Left lung (tissue), 14 donors: ENCODE measurements at places on chromosomes 6 and 20. TPM values are rescaled to one million over a fixed set of nuclear protein-coding genes. Genes with fewer than 3 reads are reported as not detected.

DDR1 gene
- polyA plus RNA-seq, result 92.8 TPM

PRDM13 gene
- not detected for polyA plus RNA-seq

ELOVL5 gene
- 62.3 TPM for polyA plus RNA-seq

TBX18 gene
- 0.52 TPM for polyA plus RNA-seq

PRPH2 gene
- 5.0 TPM for polyA plus RNA-seq

ATP9A gene
- polyA plus RNA-seq, result 59.7 TPM

NKAIN4 gene
- 6.0 TPM for polyA plus RNA-seq

ZSWIM1 gene
- 13.5 TPM for polyA plus RNA-seq

LY86 gene
- 2.2 TPM for polyA plus RNA-seq

IRF4 gene
- polyA plus RNA-seq, result 0.42 TPM

HSPA12B gene
- 23.2 TPM for polyA plus RNA-seq

DNA sequence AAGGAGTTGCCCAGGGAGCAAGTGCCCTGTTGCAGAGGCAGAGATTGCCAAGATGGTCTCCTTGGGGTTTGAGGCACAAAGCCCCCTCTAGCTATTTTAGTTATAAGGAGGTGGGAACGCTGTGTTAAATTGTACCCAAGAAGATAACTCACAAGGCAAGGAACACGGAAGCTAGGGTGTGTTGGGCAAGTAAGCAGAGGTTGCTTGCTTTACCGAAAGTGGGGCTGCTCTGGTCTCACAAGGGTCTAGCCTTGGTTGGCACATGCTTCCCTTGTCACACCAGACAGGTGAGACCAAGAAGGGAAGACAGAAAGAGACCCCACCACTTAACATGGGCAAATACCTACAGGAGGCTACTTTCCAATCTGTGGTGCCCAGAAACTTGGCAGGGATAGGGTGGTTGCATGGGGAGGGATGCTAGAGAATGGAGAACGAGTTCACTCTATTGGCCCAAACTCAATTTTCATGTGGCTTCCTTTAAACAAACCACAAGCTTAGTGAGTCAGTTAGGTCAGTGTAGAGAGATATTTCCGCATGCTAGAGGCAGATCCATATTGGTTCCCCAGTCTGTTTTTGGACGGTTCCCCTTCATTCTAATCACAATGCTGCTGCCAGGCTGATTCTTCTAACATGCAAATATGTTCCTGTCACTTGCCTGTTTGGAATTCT, 42.4 kb downstream of the PLAGL1 start:
- DNase-seq, result no peak

DNA sequence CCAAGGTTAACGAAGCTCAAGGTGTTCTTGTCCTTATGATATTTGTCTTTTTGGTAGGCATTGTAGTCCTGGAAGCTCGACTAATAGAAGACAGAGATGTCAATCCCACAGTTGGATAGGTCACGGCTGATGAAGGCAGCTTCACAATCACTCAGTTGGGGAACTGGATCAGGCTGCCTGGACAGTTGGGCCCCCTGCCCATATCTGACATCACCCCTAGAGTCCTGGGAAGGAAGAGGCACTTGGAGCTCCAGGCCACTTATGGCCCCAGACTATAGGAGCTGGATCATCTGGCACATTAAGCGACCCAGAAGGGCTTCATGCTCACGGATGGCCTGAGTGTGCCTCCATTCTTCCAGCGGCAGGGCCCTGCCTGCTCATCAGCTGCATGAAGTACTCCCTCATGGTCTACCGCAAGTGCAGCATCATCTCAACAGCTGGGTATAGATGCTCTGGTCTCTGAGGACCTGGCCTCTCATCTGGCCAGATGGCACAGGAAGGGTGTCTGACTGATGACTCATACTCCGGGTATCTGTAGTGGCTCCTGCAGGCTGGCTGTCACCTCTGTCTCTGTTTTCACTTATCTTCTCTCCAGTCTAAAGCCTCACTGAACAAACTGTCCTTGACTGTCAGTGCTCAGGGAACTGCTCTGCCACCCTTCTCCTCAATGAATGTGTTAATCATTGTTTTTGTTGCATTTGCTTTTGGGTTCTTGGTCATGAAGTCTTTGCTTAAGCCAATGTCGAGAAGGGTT, 29.2 kb upstream of the SSR1 start:
- no peak for DNase-seq

DNA sequence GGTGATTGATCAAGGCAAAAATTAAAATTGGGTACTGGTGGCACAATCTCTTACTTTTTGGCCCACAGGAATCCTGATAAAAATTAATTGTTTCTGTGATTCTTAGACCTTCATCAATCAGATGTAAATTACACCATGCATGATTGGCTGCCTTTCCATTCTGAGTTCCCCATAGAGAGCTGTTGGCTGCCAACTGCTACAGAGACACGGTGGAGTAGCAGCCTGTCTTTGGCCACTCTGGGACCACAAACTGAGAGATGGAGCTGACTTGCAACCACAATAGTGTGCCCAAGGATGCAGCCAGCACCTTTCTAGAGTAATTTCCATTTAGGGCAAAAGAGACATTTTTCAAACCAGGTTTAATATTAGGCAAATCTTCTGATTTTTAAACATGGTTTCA, 274.3 kb upstream of the MMS22L start:
- no peak for DNase-seq

- no peak for DNase-seq
These were observed 991.8 kb upstream of the ADGRB3 start for GRCh38 chr6:67643281-67643680.

- DNase-seq, result no peak
These were observed 55.4 kb upstream of the SIRPG start for GRCh38 chr20:1712634-1713624.

GRCh38 chr6:78308025-78308424, 559.3 kb upstream of the IRAK1BP1 start:
- no peak for DNase-seq

- DNase-seq, result no peak
These were observed 501.0 kb upstream of the MARCKS start for GRCh38 chr6:113356139-113356538.

DNA sequence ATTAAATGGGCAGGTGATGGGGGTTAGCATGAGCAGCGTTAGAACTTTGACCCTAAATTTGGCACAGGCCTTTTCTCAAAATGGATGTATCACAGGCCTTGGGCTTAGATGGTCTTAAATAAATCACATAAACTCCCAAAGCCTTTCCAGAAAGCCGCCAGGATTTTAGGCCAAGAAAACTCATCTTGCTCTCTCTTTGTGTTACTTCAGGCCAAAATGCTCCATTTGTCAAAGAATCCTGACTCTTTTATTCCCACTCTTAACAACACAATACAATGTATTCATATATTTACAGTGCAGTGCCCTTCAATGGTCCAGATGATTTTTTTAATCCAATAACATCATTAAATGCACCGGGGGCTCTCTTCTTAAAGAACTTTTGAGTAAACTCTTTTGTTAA, 5.9 kb upstream of the TCP11 start:
- no peak for DNase-seq

GRCh38 chr6:122770835-122771601, 8.5 kb upstream of the FABP7 start:
- DNase-seq, result no peak

- DNase-seq, result no peak
These were observed 29.7 kb downstream of the FYN start for GRCh38 chr6:111843347-111844147.

GRCh38 chr20:44501448-44501847, 20.4 kb downstream of the SERINC3 start:
- no peak for DNase-seq

DNA sequence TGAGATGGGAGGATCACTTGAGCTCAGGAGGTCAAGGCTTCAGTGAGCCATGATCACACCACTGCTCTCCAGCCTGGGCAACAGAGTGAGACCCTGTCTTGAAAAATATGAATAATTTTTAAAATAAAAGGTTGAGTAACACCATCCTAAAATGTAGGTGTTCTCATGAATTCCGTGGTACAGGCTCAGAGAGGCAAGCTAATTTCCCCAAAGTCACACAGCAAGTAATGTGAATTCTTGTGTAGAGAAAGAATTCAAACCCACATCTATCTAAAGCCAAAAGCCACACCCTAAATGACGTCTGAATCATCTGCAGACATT, 80.5 kb downstream of the ZNF217 start:
- no peak for DNase-seq

DNA sequence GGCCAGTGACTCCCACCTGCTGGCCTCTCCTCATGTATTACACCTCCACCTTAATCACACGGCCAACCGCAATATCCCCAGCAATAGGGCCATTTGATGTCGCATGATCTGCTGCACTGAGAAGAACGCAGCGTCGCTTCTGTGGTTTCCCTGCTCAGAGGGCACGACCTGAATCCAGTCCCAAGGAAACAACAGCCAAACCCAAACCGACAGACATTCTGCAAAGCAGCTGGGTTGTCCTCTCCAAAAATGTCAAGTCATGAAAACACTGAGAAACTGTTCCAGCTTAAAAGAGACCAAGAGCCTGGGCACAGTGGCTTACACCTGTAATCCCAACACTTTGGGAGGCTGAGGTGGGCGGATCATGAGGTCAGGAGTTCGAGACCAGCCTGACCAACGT, 7.5 kb upstream of the BPI start:
- DNase-seq, result no peak

- DNase-seq, result peak; percentile 68
These were observed 48.9 kb downstream of the ANKRD60 start for GRCh38 chr20:58179432-58180099.

DNA sequence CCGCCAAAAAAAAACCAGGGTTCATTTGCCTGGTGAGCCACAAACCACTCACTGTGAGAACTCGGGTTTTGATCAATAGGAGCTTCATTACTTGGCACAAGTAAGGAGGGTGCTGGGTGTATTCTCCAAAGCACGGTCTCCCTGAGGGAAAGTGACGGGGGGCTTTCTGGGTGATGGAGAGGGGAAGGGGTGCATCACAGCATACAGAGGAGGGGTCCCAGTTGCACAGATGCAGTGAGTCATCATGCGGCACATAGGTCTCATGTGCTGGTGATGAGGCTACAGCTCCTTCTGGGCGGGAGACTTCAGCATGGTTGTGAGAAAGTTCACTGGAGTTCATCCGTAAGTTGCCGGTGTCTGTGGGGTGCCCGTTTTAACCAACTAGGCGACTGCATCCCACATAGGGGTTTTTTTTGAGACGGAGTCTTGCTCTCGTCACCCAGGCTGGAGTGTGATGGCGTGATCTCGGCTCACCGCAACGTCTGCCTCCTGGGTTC, 36.2 kb downstream of the SUN5 start:
- DNase-seq, result no peak

DNA sequence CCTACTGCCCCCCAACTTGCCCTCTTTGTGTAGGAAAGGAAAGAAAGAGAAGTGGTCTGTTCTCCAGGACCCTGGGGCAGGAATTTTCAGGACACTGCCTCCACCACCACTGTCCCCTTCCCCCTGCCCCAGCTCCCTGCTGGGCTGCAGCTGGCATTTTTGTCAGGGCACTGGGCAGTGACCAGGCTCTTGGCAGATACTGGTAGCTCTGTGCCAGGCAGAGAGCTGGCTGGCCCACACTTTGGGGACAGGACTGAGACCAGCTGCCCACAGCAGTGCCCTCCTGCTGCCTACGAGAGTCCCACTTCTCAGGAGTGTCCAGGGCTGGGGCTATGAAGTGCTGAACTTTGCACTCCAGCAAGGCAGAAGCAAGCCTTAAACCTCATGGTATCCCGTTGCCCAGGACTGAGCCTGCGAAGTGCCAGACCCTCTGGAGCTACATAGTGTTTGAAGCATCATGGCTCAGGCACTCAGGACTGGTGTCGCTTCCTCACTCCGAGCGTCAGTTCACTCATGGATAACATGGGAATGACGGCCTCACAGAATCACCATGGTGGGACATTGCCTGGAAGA, 19.3 kb downstream of the SLC13A3 start:
- DNase-seq, result no peak

DNA sequence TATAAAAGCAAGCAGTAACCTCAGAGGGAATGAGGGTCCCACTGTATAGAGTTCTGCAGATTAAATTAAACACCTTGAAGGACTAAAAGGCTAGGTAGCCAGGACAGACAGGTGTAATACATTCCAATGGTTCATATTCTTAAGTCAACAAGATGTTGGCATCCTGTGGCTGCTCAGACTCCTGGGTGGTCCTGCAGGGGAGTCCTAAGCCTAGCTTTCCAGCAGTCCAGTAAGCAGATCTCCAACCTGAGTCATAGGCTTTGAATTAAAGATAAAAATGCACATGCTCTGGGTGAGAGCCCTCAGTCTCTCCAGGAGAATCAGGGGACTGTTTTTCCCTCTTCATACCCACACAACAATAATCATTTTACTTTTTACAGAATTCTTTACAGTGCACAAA, 307.3 kb upstream of the SUPT3H start:
- no peak for DNase-seq

- no peak for DNase-seq
These were observed 26.0 kb upstream of the CCND3 start for GRCh38 chr6:41967312-41968287.

GRCh38 chr6:130322673-130323268, 43.0 kb upstream of the TMEM200A start:
- peak; percentile 40 for DNase-seq

DNA sequence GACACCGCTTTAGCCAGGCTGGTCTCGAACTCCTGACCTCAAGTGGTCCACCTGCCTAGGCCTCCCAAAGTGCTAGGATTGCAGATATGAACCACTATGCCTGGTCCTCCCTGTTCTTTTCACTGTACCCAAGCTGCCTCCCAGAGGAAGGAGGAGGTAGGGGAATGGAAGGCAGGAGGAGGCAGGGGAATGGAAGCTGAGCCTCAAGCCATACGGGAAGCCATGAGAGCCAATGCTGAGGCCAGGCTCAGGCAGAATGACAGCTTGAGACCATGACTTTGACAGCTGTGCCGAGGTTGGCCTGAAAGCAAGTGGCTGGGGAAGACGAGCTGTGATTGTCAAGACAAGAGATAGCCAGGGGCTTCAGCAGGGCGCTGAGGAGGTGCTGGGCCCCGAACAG, 13.6 kb upstream of the ZNF335 start:
- no peak for DNase-seq

DNA sequence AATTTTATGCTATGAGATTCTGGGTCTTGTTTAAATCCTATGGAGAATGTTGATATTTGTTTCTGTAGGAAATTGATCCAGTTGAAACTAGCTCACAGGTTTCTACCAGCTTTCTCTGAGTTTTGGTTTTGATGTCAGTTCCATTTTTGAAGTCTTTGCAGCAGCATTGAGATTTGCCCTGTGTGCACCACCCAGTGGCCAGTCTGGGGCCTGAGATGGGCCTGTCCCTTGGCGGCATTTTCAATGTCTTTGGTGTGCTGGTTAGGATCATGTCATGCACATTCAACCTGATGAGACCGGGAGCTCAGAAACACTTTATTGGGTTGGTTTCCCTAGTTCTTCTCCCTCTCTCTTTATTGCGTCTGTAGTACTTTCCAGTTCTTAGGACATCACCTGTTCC, 395.2 kb upstream of the MAP3K7 start:
- DNase-seq, result no peak

DNA sequence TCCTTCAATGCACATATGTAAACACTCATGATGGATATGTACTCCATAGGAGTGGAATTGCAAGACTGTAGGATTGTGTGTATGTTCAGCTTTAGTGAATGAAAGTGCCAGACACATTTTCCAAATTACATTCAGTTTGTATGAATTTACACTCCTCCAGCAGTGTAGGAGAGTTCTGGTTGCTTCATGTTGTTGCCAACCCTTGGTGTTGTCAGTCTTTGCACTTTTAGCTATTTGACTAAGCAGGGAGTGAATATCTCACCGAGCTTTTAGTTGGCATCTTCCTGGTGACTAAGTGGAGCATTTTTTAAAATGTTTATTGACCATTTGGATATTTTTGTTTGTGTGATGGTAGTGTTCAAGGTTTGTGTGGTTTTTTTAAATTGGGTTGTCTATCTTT, 23.9 kb downstream of the NKX2-4 start:
- no peak for DNase-seq

- no peak for DNase-seq
These were observed 181.7 kb upstream of the TAB2 start for GRCh38 chr6:149135809-149136208.
